A549 (cell line): ENCODE measurements at places on chromosomes 12 and 14. TPM values are rescaled to one million over a fixed set of nuclear protein-coding genes. Genes with fewer than 3 reads are reported as not detected.

- no peak for DNase-seq
These were observed 136.8 kb downstream of the TPH2 start for GRCh38 chr12:72075401-72075800.

DNA sequence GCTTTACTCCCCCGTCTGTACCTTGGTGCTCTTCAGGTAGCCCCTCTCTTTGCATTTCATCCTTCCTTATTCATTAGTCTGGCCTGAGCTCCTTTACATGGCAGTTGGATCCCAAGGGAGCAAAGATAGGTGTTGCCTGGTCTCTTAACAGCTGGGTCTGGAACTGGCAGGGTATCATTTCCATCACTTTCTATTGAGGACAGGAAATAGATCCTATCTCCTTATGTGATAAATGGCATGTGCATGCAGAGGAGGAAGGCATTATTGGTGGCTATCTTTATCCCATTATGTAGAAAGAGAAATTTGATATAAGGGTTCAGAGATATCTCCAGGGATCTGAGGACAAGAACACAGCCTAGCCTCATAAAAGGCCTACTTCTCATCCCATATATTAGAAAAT, 54.6 kb upstream of the OAS1 start:
- no peak for DNase-seq

- DNase-seq, result peak; percentile 77
These were observed 1.1 kb downstream of the CNTN1 start for GRCh38 chr12:40693207-40693821.

DNA sequence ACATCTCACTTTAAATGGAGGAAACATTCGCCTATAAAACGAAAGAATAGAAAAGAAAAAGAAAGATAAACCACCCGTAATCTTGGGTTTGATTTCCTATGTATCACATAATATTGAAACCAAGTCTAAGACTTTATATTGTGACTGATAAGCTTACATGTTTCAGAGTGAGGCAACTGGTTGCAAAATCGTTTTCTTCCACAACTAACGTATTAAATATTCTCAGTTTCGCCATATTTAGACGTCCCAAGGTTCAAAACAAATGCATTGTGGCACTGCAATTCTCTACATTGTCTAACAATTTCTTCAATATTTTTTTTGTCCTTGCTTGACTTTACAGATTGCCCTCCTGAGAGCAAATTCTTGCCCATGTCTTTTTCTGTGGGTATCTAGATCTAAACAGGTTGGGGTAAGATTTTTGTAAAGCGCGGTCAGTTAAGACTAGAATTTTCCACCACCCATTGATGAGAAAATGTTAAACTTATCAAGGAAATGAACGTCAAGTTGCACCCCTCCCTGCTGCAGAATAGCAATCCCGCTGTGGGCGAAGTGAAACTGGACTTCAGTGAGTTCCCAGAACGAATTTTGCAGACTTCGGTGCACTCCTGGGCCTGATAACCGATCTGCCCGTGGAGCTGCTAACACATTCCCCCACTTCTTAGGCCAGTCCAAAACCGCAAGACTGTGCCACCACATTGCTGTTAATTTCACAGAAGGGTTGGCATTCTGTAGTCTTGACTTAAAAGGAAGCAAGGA, 2.7 kb downstream of the TBX3 start:
- DNase-seq, result no peak

DNA sequence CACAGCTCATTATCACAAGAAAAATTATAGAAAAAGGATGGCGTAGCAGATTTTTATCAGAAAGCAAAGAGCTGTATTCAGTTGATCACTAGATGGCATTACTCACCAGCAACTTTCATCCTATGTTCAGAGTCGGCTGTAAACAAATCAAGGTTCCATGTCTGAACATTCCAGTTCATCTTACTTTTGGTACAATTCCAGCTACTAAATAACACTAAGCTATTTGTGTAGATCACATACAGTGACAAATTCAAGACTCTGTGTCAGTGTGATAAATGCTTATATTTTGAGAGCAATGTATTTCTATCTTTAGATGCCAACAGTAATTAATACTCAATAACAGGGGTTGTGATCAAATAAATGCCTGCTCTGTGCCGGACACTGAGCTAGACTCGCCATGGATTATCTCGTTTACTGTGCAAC, 30.1 kb downstream of the NRDE2 start:
- DNase-seq, result peak; percentile 38

GRCh38 chr12:49091056-49091835, 3.4 kb downstream of the DHH start:
- DNase-seq, result no peak

DNA sequence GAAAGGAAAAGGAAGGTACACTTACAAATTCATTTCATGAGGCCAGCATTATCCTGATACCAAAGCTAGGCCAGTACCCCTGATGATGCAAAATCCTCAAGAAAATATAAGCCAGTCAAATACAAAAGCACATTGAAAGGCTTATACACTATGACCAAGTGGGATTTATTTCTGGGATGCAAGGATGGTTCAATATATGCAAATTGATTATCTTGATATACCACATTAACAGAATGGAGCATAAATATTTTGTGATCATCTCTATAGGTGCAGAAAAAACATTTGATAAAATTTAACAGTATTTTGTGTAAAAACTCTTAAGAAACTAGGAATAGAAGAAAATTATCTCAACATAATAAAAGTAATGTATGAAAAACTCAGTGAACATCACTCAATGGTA, 97.0 kb upstream of the BCAT1 start:
- no peak for DNase-seq

DNA sequence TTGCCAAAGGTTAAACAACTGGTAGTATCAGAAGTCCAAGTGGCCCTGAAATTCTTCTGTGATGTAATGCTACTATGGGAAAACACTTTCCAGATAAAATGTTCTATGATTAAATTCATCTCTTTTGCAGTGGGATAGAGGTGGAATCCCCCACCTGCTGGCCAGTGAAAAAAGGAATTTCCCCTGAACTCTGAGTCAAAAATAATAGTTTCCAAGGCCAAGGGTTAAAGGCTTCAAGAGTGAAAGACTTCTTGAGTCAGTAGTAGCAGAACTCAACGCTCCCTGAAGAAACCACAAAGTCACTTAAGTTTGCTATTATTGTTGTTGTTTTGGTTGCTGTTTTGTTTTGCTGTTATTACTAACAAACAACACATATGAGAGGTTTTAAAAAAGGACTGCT, 330.8 kb downstream of the SOX5 start:
- no peak for DNase-seq

GRCh38 chr14:26959972-26960660, 362.3 kb upstream of the NOVA1 start:
- DNase-seq, result no peak

GRCh38 chr12:14960548-14961465, 594 bp downstream of the ARHGDIB start:
- no peak for DNase-seq

- no peak for DNase-seq
These were observed 56.7 kb upstream of the GALNT9 start for GRCh38 chr12:132385923-132386751.

GRCh38 chr12:22935501-22935900, 310.5 kb downstream of the ETNK1 start:
- DNase-seq, result peak; percentile 11

DNA sequence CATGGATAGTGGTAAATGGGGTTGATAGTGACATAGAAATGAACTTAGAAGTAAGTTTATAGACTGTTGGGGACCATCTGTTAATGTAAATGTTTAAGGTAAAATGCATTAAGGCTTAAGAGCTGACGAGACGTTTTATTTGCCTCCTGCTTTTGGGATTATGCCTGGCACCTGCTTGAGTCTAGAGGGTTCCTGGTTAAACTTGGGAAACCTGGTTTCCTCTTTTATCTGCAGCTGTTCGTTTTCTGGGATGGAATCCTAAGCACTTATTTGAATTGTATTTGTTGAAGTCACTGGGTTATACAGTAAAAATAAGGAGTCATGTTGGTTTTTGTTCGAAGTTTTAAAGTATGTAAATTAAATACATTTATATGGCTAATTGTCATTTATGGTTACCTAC, 914.7 kb downstream of the NRXN3 start:
- DNase-seq, result no peak

The NAP1L1 gene
- polyA plus RNA-seq, result 695 to 725 TPM (median 709 TPM) in 3 replicates

The LRTM2 gene
- not detected in 3 replicates for polyA plus RNA-seq

The TTC9 gene
- 1.3 to 1.7 TPM (median 1.3 TPM) in 3 replicates for polyA plus RNA-seq

The TAS2R19 gene
- polyA plus RNA-seq, result 0.09 to 0.19 TPM (median 0.13 TPM) in 3 replicates
